Fibroblast of the conjunctiva (primary cell): ENCODE measurements at places on chromosomes 3 and 15.

DNA sequence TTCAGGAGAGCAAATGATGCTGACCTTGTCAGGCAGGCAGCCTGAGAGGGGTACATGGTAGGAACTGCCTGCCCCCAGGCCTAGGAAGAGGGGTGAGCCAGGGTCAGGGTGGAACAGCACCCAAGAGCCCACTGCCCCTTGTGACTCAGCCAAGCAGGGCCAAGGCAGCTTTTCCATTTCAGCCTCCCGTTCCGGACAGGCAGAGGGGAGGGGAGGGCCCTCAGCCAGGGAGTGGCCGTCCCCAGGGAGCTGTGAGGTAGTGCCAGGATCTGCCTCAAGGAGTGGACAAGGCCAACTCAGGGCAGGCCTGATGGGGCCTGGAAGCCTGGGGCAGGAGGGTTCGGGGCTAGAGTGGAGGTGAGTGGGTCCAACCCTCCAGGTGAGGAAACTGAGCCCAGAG is 5.1 kb upstream of the ANKRD63 start:
- DNase-seq, result no peak

- DNase-seq, result no peak
Observed at GRCh38 chr15:91895051-91895450, 41.5 kb downstream of the SLCO3A1 start.

- no peak for DNase-seq
Observed at GRCh38 chr15:63136742-63137141, 15.1 kb downstream of the LACTB start.

DNA sequence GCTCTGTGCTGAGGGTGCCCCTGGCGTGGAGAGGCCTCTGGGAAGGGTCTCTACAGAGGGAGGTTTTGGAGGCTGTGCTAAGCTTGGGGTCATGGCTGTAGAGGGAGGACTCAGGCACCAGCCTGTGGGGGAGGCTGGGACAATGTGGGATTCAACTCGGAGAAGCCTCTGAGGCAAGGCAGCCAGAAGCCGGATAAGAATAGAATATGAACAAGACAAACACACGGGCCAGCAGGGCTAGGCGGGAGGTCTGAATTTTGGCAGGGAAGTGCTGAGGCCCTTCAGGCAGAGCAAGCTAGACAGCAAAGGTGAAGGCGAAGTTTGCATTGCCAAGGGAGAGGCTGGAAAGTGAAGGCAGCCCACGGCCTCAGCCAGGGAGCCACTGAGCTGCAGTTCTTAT is 612.1 kb upstream of the NR2F2 start:
- DNase-seq, result no peak

GRCh38 chr3:62888778-62889177 is 13.6 kb upstream of the CADPS start:
- DNase-seq, result no peak

DNA sequence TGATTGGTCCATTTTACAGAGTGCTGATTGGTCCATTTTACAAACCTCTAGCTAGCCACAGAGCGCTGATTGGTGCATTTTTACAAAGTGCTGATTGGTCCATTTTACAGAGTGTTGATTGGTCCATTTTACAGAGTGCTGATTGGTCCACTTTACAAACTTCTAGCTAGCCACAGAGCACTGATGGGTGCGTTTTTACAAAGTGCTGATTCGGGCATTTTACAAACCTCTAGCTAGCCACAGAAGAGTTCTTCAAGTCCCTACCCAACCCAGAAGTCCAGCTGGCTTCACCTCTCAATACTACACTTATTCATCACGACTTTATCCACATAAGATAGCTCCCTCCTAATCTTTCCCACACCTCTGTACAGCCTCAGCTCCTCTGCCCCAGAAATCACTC is 899.8 kb downstream of the TUSC7 start:
- DNase-seq, result no peak
